ENCODE measurements at places on chromosomes 11 and 22.

DNA sequence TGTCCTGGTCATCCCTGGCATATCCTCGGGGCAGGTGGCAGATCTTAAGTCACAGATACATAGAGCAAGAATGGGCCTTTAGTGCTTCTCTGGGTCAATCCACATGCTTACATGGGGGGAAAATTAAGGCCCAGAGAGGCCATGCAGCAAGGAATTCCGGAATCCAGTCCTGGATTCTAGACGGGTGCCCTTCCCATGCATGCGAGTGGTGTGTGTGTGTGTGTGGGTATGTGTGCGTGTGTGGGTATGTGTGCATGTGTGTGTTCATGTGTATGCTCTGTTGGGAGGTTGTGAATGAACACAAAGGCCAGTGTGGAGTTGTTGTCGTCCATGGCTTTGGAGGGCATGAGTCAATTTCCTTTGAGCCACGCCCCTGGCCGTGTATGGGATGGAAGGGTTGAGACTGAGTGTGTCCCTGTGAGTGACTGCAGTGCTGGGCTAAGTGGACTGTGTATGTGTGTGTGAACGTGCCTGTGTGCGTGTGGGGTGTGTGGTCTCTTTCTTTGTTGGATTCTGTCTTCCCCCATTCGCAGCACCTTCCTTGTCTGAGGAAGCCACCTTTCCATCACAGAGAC, 33.4 kb upstream of the EIF3D start:
- no peak for DNase-seq

GRCh38 chr11:69934861-69935494, 115.8 kb upstream of the FGF3 start:
- no peak for DNase-seq

GRCh38 chr11:37929100-37929653, 1331.1 kb upstream of the RAG2 start:
- no peak for DNase-seq

DNA sequence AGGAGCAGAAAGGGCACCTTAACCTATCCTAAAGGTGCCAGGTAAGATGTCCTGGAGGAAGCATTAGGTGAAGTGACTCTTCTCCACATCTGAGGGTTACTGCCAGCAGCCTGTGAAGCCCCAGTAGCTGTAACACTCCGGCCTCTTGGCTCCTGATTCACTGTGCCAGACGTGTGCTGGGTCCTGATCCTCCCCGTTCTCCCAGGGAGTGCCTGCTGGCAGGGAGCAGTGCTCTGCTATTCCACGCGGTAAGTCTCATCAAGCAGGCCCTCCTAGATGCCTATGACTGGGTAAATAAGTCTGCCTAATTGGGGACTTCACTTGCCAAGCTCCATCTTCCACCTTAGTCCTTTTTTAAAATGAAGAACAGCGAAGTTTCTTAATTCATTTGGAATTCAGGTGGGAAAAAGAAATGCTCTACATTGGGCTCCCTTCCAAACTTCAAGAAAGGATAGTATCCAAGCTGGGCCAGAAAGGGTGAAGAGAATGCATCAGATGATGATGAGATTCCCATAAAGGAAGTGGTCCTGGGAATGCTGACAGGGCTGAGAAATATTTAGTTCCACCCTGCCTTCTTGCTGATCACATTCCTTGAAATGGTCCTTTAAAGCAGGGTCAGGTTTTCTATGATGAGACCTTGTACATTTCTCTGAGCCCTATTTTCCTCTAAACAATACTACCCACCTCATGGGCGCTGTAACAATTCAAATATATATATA, 188.0 kb downstream of the MAML2 start:
- no peak for DNase-seq

GRCh38 chr11:86999859-87000753, 37.6 kb upstream of the TMEM135 start:
- no peak for DNase-seq

Measured in GM12865 (cell line).